ENCODE measurements at places on chromosomes 11 and 22.

- DNase-seq, result no peak
Measured at GRCh38 chr11:35414776-35415175, 4.6 kb downstream of the SLC1A2 start.

DNA sequence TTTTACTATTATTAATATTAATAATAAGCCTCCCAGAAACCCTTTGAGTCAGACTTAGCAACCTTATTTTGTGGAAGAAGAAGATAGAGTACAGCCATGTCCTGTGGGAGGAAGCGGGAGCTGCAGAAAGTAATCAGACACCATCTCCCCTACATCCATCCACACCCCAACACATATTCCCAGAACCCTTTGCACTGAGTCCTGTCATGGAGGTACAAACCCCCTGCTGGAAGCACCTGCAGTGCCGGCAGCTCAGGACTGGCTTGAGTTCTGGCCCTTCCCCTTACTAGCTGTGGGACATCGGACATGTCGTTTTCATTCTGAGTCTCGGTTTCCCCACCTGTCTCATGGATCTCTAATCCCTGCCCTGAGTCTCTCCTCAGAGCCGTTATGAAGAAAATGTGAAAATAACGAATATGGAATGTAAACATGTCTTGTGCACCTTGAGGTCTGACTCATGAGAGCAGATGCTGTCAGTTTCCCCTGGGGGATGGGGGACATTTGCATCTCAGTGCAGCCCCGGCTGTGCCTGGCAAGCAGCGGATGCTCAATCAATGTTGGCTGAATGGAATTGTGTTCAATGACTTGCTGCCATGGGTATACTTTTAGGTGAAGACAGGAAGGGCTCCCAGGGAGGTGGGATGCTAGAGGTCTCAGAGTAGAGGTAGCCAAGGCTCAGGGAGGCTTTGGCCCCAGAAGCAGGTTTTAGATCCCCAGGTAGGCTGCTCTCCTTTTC, 45.4 kb downstream of the TP53I11 start:
- no peak for DNase-seq

DNA sequence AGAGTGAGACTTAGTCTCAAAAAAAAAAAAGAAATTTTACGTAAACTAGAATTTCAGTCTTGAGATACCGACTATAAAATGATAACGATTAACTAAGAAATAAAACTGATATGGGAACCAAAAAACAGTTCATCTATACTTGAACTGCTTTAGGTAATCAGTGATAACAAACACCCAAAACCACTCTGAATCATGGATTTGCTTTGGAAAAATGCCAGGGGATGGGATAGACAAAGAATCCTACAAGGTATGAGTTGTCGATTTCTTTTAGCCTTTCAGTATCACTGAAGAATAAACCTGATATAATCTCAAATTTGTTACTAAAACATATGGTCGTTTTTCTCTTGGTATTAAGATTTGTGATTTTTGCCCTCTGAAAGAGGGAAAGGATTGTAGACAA, 13.7 kb downstream of the CSTF3 start:
- DNase-seq, result no peak

DNA sequence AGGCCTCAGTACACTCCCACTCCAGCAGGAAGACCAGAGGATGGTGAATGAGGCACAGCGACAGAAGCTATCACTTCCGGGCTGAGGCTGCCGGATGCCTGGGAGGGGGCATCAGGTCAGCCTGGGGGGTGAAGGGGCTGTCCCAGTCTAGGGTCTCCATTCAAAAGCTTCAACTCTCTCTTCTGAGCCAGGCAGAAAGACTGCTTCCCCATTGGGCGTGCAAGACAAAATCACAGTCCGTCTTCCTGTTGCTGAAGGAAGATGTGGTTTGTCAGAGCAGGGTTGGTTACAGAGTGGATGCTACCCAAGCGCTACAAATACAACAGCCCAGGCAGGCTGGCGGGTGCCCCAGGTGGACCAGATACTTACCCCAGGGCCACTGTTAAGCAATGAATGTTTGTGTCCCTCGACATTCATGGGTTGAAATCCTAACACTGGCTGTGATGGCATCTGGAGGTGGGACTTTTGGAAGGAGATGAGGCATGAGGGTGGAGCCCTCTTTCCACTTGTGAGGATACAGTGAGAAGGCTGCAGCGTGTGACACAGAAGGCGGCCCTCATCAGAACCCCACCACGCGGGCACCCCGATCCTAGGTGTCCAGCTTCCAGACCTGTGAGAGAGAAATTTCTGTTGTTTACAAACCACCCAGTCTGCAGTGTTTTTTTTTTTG, 12.0 kb downstream of the UPK3A start:
- no peak for DNase-seq

All from iPS DF 19.7 (cell line).